ENCODE measurements at places on chromosomes 6 and 20.

DNA sequence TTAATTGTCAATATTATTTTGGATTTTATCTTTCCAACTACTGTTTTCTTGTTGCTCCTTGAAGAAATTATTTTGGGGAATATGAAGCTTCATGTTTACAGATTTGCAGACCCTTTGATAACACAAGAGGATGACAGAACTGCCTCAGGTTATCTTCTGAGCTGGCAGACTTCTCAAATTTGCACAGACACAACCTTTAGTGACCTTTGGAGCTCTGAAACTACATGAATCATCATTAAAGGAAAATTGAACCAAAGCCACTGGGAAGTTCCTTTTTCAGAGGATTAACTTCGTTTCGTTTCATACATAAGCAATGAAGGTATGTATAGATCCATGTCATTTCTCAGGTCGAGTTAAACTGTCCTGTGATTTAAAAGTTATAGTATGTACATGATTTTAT is 85.9 kb downstream of the FBXO5 start:
- DNase-seq = peak; percentile 12

- no peak for DNase-seq
Measured at GRCh38 chr6:120786682-120787081, 547.6 kb downstream of the TBC1D32 start.

- DNase-seq = no peak
Measured at GRCh38 chr6:127790571-127790970, 110.3 kb downstream of the THEMIS start.

DNA sequence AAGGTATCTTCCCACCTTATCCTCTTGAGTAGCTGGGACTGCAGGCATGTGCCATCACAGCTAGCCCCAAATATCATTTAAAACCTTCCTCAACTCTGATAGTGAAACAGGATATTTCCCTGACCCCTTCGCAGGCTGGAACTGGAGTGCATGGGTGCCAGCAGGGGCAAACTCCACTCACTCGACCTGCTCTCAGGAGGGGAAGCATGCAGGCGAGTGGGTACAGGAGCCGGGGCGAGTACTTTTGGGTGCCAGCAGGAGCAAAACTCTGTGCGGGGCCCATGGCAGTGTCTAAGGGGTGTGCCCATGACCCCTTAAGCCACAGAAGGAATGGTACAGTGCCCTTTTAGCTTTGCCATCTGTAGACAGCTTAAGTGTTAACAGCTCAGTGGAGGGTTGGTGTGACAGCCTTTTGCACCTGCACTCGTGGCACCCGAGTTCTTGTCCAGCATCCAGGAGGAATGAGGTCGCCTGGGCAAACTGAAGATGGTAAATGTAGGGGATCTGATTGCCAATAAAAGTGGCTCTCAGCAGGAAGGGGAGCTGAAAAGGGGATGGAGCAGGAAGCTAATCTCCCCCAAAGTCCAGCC is 155.1 kb downstream of the CDK19 start:
- DNase-seq = no peak

GRCh38 chr6:129353067-129353466 is 356.9 kb downstream of the ARHGAP18 start:
- no peak for DNase-seq

- DNase-seq = no peak
Measured at GRCh38 chr6:127290391-127291265, 24.0 kb downstream of the RNF146 start.

DNA sequence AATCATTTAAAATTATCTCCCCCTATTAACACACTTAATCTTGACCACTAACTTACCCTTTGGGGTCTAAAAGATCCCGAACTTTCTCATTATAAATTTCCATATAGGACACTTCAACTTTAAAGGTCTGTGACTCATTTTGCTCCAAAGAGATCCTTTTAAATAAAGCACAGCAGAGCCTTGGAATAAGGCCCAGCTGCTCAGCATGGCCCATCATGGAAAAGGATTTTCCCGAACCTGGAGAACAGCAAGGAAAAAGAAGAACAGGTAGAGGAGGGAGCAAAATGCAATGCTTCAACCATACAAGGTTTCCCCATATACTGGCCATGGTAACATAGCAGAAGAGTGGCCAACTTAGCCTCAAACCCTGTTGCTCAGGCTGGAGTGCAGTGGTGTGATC is 132.1 kb downstream of the KIF13A start:
- no peak for DNase-seq

- no peak for DNase-seq
Measured at GRCh38 chr6:86255973-86256372, 613.3 kb upstream of the SYNCRIP start.

DNA sequence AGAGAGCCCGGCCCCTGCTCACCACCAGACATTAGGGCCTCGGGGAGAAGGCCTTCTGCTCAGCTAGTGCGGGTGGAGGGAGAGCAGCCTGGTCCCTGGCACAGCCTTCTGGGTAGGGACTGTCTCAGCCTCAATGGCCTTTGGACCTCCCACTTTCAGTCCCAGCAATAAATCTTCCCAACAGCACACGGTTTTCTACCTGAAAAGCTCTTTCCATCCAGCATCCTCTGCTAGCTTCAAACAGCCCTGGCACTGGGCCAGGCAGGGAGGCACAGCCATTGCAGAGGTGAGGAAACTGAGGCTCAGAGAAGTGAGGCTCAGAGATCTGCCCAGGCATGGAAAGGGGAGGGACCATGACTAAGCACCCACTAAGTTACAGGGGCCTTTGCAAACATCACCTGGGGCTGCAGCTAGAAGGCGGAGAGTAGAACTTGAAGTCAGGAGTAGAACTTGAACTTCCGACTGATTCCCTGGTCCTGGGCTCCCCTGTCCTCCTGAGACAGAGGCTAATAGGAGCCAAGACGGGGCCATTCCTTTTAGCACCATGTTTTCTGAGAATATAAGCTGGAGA is 43.9 kb upstream of the NOL4L start:
- DNase-seq = no peak
